ENCODE measurements at places on chromosomes 2 and 18.

GRCh38 chr18:2736823-2737222, 81.3 kb downstream of the SMCHD1 start:
- DNase-seq: no peak

GRCh38 chr2:128465246-128466170, 146.8 kb upstream of the HS6ST1 start:
- DNase-seq: no peak

DNA sequence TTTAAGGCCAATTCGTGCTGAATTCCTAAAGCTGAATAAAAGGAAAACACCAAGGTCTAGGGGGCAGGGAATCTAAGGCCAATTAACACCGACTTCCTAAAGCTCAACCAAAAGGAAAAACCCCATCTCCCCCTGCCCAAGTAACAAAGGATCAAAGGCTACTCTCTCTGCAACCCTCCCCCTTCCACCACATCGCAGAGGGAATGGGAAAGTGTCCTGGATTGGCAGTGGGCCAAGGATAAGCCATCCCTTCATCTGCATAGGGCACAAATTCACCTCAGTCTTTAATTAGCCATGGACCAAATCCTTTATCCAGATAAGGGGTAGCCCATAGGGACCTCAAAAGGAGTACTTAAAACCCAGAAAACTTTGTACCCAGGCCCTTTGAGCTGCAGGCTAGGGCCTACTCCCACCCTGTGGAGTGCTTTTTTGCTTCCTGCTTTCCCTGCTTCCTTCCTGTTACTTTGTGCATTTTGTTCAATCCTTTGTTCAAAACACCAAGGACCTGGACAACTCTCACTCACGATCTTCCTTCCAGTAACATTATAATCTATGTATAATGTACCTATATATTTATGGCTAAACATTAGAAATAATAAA, 2119.8 kb upstream of the CELF4 start:
- DNase-seq: peak; percentile 30

DNA sequence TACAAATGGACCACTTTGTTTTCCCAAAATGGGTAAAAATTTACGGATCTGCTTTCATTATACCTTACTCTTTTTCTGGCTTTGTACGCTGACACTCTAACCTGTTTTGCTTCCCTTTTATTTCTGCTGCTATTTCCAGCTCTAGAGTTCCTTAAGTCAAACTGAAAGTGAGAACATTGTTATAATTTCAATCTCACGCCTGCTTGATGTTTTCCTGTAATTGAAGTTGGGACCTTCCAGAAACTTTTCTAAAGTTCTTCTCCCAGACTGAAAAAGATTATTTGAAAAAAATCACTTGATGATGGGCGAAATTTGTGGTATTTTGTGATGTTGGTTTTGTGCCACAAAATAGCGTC, 1.8 kb downstream of the GLS start:
- DNase-seq: no peak

- DNase-seq: no peak
Observed at GRCh38 chr2:239204136-239204875, 196.5 kb downstream of the HDAC4 start.

GRCh38 chr18:50075772-50076171, 119.2 kb downstream of the MYO5B start:
- no peak for DNase-seq

GRCh38 chr18:24790347-24790746, 329.9 kb downstream of the HRH4 start:
- DNase-seq: no peak

- DNase-seq: no peak
Observed at GRCh38 chr2:172021074-172021931, 21.6 kb downstream of the METAP1D start.

DNA sequence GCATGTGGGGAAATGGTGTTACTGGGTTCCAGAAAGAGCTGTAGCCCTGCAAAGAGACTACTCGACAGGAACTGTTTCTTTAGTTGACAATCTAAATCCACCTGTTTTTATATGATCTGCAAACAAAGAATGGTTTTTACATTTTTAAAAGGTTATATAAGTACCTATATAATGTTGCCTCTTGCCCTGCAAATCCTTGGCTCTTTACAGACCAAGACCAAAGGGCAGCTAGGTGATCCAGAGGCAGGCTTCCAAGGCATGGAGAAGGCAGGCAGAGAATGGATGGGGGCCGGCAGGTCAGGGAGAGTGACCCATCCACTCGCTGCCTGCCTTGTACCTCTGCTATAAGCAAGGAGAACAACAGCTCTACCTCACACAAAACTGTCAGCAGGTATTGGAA, 173.6 kb downstream of the ANTXR1 start:
- DNase-seq: no peak

DNA sequence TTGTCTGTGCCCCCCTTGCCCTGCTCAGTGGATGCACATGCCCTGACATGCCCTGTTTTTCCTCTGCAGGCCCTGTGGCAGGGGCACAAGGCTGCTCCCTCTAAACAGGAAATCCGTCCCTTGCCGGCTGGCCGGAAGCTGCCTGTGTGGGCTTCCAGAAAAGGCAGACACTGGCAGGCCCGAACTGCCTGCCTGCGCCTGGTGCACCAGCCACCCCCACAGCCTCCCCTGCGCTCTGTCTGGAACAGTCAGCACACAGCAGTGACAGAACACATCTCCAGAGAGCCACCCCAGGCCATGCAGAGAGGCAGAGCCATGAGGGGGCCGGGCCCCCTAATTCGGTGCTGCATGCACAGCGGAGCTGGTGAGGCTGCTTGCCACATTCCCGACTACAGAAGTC, 33.5 kb downstream of the LOXHD1 start:
- DNase-seq: no peak

GRCh38 chr2:115484486-115484885, 1042.0 kb downstream of the DPP10 start:
- DNase-seq: peak; percentile 25

DNA sequence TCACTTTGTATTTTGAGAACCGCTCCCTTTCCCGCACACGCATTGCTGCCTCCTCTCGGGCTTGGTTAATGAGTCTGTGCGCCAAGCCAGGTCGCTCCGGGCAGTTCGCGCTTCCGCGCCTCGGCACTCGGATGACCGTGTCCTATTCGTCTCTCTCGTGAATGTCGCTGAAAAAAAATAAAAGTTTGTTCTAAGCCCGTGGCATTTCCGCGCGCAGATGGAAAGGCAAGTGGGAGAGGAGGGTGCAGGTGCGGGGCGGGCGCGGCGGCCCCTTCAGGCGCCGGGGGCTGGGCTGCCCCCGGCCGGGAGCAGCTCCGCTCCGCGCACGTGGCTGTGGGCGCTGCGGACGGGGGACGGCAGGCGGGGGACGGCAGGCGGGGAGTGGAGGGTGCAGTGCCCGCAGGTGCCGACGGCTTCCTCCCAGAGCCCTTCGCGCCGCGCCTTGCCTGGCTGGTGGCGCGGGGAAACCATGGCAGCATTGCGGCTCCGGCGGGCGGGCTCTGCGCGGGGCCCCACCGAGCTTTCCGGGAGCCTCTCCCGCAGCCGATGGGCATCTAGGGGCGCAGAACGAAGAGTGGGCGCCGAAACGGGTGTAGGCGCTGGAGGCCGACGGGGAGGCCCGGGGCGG, 159.6 kb upstream of the SIX2 start:
- DNase-seq: peak; percentile 48

DNA sequence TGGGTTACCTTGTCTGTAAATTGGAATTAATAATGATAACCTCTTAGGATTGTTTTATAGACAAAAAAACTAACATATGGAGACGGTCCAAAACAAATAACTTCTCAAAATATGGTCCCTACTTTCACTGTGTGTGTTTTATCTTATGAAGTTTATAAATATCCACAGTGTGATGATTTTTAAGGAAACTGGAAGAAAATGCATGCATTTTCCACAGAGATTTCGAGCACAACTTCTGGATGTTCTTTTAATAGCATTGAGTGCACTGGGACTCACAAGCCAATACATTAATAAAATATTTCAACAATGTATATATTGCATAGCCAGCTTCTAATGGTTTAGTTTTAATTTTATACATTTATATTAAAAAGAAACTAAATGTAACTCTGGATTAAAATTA, 87.9 kb upstream of the SPHKAP start:
- no peak for DNase-seq

DNA sequence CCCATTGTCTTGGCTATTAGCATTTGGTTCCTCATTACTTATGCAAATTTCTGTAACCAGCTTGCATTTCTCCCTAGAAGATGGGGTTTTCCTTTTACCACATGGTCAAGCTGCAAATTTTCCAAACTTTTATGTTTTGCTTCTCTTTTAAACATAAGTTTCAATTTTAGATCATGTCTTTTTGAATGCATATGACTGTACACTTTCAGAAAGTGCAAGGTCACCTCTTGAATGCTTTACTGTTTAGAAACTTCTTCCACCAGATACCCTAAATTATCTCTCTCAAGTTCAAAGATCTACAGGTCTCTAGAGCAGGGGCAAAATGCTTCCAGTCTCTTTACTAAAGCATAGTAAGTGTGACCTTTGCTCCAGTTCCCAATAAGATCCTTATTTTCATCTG, 837.6 kb upstream of the NXPH2 start:
- no peak for DNase-seq

GRCh38 chr2:128732976-128733431, 414.3 kb upstream of the HS6ST1 start:
- no peak for DNase-seq

DNA sequence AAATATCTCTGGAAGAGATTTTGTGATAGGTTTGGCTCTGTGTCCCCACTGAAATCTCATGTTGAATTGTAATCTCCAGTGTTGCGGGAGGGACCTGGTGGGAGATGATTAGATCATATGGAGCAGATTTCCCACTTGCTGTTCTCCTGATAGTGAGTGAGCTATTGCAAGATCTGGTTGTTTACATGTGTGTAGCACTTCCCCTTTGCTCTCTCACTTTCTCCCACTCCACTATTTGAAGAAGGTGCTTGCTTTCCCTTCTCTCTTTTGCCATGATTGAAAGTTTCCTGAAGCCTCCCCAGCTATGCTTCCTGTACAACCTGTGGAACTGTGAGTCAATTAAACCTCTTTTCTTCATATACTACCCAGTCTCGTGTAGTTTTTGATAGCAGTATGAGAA, 97.0 kb upstream of the FN1 start:
- no peak for DNase-seq

DNA sequence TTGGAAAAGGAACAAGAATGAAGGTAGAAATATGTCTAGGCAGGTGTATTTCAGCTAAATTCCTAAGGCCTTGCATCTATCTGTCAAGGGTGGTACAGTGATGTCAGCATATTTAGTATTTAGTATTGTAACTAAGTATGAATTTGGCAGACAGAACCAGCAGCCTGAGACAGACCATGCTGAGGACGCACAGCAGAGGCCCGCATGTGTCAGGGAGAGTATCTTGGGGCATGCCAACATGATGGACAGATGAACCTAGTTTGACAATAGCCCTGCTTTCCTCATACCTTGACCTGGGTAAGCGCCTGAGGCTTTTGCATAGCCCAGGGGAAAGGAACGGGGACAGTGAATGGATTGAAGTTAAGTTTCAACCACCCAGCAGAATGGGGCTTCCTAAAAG, 33.8 kb upstream of the OSR1 start:
- no peak for DNase-seq

Measured in NCI-H510A treated with DMSO at 0.1 percent for 48 hours (cell line).